ENCODE measurements at places on chromosomes 16 and 17.

DNA sequence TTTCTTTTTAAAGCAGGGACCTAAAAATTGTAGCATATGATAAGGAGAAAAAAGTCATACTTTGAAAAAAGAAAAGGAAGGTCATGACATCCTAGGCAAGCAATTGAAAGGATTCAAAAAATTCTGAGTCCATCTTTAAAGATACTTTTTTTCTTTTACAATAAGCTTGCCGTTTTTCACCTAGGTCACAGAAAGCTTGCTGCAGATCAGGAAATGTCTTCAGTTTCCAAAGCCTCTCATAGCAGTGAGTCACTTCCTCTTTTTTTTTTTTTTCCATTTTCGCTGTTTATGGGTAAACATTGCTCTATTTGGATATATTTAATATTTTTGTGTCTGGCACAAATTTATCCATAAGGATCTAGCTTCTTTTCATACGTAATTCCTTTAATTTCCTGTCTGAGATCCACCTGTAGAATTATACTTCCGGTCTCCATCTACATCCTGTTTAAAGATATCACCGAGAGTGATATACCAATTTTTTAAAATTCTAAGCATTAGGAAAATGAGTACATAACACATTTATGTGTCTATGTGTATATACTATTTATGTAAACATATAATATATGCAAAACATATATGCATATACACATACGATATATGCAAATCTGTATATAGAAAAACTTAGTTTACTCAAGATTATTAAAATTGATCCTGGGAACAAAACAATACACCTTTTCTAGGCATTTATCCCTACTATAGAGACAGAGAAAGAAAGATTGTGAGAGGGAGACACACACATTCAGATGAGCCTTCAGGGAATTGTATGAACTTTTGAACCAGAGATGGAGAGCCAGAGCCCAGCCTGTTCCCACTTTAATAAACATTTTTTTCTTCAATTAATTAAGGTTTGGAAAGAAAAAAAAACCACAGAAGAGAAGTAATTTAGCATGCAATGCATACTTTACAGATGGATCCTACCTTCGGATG lies 134.4 kb downstream of the SKAP1 start:
- no peak for DNase-seq

DNA sequence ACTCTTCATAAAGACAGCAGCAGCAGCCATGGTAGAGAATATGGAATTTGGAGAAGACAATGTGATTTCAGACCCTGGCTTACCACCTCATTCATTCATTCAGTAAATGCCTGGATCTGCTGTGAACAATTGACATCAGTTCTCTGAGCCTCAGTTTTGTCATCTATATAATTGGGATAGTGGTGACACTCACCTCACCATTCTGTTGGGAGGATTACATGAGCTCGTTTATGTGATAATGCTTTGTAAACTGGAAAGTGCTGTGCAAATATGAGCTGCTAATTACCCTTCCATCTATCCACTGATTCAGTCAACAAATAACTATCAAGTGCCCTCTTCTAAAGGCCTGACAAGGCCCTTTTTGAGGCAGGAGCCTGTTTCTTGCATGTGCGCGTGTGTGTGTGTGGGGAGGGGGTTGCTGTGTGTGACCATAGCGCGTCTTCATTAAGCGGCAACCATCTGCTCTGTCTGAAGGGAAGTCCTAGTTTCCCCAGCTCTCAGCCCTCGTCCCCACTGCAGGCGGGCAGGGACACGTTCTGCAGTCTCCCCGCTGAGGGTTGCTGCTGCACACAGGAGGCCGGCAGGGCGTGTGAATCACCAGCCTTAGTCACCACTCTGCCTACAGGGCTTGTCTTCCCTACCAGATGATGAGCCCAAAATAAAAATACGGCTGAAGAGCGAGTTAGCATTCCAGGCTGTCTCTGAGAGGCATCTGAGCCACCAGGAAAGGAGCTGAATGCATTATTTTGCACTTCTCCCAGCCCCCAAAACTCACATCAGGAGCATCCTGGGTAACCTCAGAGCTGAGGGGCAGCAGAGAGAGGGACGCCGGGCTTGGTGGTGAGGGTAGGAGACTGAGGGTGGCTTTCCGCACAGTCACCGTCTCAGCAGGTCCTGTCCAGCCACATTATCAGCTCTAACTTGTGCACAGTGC lies 19.9 kb downstream of the ARL4D start:
- peak; percentile 96 for DNase-seq

GRCh38 chr16:58495521-58496331 lies 4.2 kb upstream of the NDRG4 start:
- DNase-seq, result no peak

DNA sequence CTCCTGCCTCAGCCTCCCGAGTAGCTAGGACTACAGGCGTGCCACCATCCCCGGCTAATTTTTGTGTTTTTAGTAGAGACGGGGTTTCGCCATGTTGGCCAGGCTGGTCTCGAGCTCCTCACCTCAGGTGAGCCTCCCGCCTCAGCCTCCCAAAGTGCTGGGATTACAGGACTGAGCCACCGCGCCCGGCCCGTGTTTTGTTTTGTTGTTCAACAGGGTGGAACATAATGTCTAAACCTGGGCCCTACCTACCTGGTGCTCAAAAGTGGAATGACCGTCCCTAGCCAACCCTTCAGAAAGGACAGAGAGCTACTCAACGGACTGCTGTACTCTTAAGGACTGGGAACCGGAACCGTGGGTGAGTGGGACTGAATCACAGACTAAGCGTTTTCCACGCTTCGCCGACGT lies 772 bp upstream of the KIF22 start:
- DNase-seq, result no peak

DNA sequence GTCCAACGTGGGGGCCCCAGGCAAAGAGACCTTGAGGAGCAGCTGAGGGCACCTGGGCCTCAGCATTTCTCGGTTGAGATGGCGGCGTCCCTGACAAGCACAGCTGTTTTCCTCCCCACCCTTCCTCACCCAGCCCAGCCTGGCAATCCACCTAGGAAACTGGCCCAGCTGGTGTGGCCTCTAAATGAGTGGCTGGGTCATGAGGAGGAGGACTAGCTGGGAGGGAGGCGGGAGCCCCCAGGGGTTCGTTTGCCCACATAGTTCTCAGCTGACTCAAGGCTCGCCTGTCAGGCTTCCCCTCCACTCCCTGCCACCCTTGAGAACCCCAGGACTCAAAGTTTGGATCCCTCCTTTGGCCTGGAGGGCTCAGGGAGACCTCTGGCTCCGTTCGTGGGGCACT lies 5.9 kb downstream of the RNF222 start:
- DNase-seq, result no peak

DNA sequence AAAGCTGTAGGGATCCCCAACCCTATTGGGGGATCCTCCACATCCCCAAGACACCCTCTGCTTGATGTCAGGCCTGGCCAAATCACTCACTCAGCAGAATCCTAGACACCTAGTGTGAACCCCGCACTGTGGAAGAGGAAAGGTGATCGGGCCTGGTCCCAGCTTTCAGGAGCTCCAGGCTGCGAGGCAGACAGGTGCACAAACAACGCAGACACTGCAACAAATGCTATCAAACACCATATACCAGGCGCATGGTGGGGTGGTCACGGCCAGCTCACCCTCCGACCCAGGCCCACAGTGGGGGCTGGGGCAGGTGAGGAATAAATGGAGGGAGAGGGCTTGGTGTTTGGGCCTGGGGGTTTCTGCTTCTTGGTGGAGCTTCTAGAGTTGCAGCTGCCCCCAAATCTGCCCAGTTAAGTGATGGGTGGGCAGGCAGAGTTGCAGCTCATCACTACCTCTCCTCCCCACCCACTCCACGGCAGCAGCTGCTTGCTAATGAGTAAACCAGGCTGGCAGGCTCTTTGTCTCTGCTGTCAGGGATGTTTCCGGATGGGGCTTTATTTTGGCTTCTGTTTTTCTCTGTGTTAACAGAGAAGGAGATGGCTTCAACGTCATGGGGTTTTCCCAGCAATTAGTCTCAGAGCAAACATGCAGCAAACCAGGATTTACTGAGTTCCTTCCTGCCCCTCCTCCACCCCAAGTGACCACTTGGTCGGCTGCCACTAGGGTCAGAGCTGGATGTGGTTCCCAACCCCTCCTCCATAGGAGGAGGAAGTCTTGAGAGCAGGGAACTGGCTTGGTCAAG lies 46.6 kb downstream of the PECAM1 start:
- no peak for DNase-seq

DNA sequence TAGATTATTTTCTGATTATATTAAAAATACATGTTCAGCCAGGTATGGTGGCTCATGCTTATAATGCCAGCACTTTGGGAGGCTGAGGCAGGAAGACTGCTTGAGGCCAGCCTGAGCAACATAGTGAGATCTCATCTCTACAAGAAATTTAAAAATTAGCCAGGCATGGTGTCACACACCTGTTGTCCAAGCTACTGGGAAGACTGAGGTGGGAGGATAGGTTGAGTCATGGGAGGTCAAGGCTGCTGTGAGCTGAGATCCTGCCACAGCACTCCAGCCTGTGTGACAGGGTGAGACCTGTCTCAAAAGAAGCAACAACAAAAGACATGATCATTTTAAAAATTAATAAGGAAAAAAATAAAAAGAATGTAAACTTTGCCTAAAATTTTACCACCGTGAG lies 40.7 kb downstream of the PRAC1 start:
- no peak for DNase-seq

DNA sequence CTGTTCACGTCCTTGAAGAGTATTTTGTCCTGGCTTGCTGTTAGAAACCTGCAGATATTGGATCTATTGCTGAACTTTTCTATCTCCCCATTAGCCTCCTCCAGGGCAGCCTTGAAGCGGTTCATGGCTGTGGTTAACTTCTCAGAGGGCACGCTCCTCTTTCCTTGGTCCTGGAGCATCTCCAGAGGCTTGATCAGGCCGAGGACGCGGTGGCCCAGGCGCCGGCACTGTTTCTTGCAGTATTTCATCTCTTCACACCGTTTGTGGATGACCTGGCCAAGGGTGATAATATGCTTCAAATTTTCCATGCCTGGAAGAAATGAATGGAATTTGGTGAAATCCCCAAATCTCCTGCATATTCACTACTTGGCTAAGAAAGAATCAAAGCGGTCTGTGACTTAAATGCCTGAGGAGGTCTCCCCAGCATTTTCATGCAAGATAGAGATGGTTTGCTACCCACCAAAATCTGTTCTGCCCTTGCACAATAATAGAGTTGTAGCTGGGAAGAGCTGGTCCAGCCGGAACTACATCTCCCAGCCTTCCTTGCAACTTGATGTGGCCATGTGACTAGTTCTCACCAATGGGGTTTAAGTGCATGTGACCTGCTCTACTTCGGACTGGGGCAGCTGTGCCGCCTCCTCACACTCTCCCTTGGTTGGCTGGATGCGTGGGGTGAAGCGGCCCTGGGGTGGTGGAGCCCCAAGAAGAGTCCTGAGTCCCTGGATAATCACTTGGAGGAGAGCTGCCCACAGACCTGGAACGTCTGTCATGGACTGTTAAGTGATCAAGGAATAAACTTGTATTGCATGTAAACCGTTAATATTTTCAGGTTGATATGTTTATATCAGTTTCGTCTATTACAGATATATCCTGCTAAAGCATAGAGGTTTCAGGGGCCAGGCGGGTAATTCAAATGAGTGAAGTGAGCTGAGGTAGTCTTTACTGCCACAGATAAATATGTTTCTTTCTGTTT lies 4.9 kb downstream of the MLKL start:
- peak; percentile 91 for DNase-seq

- no peak for DNase-seq
Measured at GRCh38 chr16:85003076-85003475, 8.3 kb downstream of the ZDHHC7 start.

- DNase-seq, result no peak
Measured at GRCh38 chr16:69328854-69329316, 1.5 kb downstream of the PDF start.

- no peak for DNase-seq
Measured at GRCh38 chr16:51458356-51459140, 307.5 kb upstream of the SALL1 start.

- DNase-seq, result peak; percentile 27
Measured at GRCh38 chr17:2380226-2380922, 20.5 kb downstream of the MNT start.

DNA sequence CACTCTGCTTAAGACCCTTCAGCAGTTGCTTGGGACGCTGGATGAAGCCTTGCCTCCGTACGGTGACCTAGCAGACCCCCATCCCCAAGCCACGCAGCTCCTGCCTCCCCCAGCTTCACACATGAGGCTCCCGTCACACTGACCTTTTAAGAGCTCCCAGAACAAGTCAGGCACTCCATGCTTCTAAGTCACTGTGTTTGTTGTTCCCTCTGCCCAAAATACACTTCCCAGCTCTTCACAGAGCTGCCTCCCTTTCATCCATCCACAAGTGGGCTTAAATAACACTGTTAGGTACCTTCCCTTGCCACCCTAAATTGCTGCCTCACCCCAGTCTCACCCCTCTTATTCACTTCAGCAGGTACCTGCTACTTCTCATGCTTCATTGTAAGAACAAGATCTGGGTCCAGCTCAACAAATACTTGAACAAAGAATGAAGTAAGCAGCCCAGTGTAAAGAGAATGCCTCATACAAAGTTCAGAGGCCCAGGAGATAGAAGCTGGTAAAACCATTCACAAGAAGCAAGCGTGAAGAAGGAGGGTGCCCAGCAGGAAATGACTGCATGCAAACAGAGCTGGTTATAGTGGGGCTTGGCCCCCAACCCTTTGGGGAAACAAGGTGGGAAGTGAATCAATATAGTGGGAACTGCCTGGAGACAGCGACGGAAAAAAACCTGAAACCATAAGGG lies 5.8 kb downstream of the ZC3H7A start:
- DNase-seq, result peak; percentile 25

- no peak for DNase-seq
Measured at GRCh38 chr17:79242393-79242792, 167.8 kb downstream of the ENGASE start.

GRCh38 chr17:70024253-70024652 lies 50.8 kb upstream of the KCNJ16 start:
- DNase-seq, result no peak

DNA sequence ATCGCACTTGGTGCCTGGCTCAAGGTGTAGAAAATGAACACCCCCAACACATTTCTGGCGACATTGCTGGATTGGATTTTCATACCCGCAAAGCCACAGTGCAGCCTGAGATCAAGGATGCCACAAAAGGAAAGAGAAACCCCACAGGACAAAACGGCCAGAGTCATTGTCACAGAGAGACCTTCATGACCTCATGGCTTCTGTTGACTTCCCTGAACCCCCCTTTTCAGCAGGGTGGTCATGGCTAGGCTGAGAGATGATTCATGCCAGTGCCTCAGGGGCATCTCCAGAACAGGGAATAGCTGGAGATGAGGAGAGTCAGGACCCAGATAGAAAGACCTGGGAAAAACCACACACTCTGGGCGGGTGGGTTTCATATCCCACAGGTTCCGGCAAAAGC lies 122.0 kb downstream of the C16orf95 start:
- no peak for DNase-seq

Measured in NCI-H2171 treated with DMSO at 0.1 percent for 48 hours (cell line).